Urinary bladder (tissue), 4 donors: ENCODE measurements at places on chromosomes 4 and X. TPM values are rescaled to one million over a fixed set of nuclear protein-coding genes. Genes with fewer than 3 reads are reported as not detected.

The MAGEA4 gene
- total RNA-seq, result not detected

The QDPR gene
- total RNA-seq, result 9.8 TPM

The SMIM10 gene
- total RNA-seq, result 9.6 TPM

The GUCY1A1 gene
- total RNA-seq, result 104 TPM

The MAGEB10 gene
- not detected for total RNA-seq

The VEGFD gene
- total RNA-seq, result 2.6 TPM

The PLXNA3 gene
- 17.3 TPM for total RNA-seq

The IL3RA gene
- 2.5 TPM for total RNA-seq

The FAM114A1 gene
- 186 TPM for total RNA-seq
